Stimulated activated CD8-positive, alpha-beta memory T cell treated with anti-CD3 and anti-CD28 coated beads, Interleukin-4, amount 100 ng/mL, for 1 hour (primary cell): ENCODE measurements at places on chromosomes 3 and 15.

DNA sequence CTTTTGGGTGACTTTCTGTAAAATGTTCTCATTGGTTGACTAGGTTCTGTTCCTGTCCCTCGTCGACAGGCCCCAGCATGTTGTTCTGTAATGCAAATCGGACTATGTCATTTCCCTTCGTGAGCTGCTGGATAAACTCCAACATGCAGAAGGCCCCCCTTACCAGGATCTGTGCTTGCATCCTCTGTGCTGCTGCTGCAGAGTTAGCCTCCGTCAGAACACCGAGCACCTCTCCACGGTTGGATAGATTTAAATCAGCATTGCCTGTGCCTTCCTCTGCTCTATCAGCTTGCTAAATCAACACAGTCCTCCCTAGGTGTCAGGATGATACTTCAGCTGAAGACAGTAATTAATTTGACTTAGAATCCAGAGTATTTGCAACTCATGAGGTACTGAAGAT lies 12.7 kb upstream of the MINDY4B start:
- DNase-seq, result no peak

DNA sequence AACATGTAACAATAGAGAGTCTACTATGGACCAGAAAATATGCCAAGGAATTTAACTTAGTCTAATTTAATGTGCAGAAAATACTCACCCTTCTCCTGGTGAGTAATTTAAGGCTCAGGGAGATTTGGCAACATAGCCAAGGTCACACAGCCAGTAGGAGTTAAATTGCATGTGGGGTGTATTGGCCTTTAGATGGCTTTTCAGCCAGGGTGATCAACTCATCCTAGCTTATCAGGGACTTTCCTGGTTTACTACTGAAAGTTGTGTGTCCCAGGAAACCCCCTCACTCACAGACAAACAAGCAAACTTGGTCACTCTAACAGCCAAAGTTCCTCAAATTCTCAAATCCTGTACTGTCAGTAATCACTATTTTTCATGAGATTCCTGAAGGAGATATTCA lies 2.6 kb upstream of the SLC9A9 start:
- no peak for DNase-seq

GRCh38 chr15:23497710-23498111 lies 50.7 kb upstream of the GOLGA6L2 start:
- DNase-seq, result no peak

GRCh38 chr3:155745795-155746550 lies 1.1 kb upstream of the PLCH1 start:
- DNase-seq, result no peak

- DNase-seq, result no peak
Measured at GRCh38 chr15:92930054-92930621, 30.0 kb downstream of the CHD2 start.

GRCh38 chr3:3998140-3998922 lies 199.1 kb downstream of the LRRN1 start:
- DNase-seq, result no peak

- DNase-seq, result no peak
Measured at GRCh38 chr3:99962703-99963102, 145.0 kb downstream of the CMSS1 start.

DNA sequence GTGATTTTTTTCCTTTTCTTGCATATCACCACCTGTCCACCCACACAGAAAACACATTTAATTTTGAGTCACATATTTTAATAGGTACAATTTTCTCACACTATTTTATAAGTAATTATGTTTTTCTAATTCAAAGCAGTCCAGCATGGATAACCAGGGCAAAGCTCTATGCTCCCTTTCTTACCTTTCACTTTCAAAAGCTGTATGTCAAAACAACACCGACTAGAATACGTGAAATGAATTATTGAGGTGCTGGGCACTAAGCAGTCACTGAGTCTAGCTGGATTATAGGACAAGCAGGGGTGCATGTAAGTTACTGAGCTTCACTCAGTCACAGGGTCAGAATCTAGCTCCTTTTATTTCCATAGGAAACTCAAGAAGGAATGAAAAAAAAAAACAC lies 60.6 kb downstream of the LSAMP start:
- DNase-seq, result no peak

DNA sequence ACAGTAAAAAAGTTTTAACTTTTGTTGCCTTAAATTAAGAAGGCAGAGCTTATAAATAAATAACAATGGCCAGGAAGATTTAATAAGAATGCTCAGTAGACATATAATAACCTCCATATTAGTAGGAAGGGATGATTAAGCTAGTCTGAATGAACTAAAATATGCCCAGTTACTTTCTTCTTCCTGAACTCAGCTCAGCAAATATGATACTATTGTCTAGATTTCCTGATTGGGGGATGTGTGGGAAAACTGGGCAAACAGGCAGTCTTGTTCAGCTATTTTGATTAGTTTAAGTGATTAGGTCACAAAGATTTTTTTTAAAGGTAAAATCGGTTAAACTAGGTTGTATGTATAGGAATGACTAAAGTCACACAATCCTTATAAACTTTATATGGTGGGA lies 167.2 kb upstream of the SLC2A2 start:
- DNase-seq, result no peak

DNA sequence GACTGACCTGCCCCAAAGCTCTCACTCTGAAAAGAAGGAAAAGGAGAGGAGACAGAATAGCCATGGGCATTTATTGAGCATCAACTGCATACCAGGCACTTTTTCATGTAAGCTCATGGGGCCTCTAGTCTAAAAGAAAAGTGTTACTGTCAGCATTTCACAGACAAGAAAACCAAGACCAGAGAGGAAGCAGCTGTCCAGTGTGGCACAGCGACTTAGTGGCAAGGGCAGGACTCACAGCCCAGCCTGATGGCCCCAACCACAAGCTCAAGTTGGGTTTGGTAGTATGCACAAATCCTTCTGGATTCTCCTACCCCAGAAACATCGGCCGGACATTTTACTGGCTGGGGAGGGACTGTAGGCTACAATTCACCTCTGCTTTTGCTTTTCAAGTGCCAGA lies 5.8 kb downstream of the EFCC1 start:
- no peak for DNase-seq

GRCh38 chr3:15656342-15656741 lies 54.8 kb downstream of the BTD start:
- no peak for DNase-seq

GRCh38 chr15:74060251-74060650 lies 22.1 kb downstream of the GOLGA6A start:
- no peak for DNase-seq

DNA sequence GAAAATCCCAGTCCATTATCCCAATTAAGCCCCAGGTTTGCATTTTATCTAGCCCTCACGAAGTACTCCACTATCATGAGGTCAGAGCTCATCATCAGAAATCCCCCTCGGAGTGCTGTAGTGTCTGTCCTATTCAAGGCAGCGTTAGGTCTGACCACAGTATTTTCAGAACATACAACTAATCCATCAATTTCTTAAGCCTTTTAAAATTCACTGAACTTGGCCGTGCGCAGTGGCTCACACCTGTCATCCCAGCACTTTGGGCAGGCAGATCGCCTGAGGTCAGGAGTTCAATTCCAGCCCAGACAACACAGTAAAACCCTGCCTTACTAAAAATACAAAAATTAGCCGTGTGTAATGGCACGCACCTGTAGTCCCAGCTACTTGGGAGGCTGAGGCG lies 11.9 kb downstream of the VGLL4 start:
- DNase-seq, result no peak

DNA sequence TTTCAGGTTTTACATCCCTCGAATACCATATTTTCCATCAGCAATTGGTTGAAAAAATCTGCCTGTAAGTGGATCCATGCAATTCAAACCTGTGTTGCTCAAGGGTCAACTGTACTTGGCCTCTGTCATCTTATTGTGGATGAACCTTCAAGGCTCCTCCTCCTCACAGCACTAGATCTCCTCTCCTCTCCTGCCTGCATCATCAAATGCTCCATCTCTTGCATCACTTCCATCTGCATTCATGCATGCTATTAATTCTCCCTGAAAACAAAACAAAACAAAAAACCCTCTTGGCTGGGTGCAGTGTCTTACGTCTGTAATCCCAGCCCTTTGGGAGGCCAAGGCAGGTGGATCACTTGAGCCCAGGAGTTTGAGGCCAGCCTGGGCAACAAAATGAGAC lies 10.1 kb downstream of the BCL2L10 start:
- no peak for DNase-seq

GRCh38 chr3:14863333-14864100 lies 44.8 kb downstream of the FGD5 start:
- DNase-seq, result no peak

- no peak for DNase-seq
Measured at GRCh38 chr3:149019580-149019979, 28.2 kb downstream of the GYG1 start.

DNA sequence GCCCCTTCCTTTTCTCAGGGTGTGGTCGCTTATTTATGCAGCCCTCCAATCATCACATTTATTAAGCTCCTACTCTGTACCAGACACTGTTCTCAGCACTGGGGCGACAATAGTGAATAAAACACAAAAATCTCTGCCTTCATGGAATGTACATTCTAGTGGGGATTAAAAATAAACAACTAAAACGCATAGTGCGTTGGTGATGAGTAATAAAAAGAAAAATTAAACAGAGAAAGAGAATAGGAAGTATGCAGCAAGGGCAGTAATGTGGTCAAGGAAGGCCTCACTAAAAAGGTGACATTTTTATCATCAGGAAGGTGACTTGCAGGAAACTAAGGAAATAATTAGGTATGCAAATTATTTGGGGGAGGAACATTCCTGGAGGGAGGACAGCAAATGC lies 5.1 kb downstream of the SLC51B start:
- DNase-seq, result no peak

DNA sequence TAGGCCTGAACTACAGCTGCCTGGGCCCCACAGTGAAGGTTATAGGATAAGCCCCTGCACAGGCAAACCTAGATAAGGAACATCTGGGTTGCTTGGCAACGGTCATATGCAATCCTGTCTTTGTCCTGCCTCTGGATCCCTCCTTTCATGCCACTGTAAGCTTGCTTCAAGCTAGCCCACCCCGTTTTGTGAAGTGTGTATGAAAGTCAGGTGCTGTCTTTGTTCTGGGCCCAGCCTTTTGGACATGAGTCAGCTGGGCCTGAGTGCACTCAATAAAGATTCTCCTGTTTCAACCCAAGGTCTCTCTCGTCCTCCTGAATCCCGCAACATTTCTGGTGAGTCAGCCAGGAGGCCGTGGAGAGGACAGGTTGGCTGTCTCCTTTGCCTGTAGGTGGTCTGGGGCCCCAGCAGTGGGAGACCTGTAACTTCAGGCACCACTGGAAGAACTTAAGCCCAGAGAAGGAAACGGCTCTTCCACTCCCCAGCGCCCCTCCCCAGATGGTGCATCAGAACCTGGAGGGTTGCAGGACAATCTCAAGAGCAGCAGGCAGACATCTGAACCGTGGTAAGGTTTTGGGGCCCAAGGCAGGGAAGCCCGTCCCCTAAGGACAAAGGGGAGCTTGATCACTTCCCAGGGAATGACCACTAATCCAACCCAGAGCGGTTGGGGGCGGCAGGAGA lies 8.3 kb upstream of the SLC9C1 start:
- DNase-seq, result no peak

DNA sequence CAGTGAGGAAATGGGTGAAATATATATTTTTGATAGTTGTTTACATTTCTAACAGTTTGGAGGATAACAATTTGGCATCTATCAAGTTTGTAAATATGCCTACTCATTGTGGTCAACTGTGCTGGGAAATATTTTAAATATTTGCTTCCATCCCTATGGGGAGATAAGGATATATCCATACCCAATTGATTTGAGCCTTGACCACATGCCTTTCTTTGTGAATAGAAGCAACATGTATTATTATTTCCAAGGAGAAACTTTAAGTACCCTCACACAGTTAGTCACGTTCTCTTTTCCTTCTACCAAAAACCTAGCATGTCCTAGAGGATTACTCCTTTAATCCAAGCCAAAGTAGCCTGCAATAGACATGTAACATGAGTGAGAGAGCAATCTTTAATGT lies 245.4 kb upstream of the CBLB start:
- DNase-seq, result no peak

- DNase-seq, result no peak
Measured at GRCh38 chr15:50854601-50855490, 53.6 kb upstream of the AP4E1 start.

GRCh38 chr3:191340966-191341365 lies 10.6 kb upstream of the UTS2B start:
- no peak for DNase-seq

- no peak for DNase-seq
Measured at GRCh38 chr3:191119415-191120295, 79.4 kb upstream of the OSTN start.

DNA sequence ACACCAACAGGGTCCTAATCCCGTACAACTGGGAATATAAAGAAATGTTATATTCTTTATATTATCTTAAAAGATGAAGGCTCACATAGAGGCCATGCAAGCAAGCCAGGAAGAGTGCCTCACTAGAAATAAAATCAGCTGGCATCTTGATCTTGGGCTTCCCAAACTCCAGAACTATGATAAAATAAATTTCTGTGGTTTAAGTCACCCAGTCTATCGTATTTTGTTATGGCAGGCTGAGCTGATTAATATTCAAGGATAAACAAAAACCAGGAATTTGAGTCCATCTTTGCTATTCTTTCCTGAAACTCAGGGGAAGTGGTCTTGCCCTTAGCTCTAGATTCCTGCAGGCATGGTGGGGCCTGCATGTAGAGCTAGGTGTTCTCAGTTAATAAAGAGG lies 42.7 kb downstream of the ATOSA start:
- DNase-seq, result no peak

GRCh38 chr3:71078199-71078598 lies 505.3 kb downstream of the FOXP1 start:
- no peak for DNase-seq

GRCh38 chr15:75131269-75131643 lies 70.4 kb upstream of the C15orf39 start:
- DNase-seq, result no peak

DNA sequence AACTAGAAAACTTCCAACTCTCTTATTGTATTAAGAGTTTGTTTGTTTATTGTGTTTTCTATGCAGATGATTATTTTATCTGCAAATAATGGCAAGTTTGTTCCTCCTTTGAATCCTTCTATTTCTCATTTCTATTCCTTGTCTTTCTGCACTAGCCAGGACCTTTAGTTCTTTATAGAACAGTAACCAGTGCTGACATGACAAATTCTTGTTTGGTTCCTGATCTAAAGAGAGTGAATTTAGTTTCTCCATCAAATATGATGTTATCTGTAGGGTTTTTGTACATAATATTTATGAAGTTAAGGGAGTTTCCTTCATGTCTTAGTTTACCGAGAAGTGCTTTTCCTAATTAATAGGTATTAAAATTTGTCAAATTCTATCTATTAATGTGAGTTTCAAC lies 100.8 kb upstream of the STRIT1 start:
- DNase-seq, result no peak

GRCh38 chr3:187567021-187567420 lies 103.2 kb downstream of the SST start:
- no peak for DNase-seq

GRCh38 chr15:71219645-71220044 lies 104.4 kb downstream of the THSD4 start:
- no peak for DNase-seq

DNA sequence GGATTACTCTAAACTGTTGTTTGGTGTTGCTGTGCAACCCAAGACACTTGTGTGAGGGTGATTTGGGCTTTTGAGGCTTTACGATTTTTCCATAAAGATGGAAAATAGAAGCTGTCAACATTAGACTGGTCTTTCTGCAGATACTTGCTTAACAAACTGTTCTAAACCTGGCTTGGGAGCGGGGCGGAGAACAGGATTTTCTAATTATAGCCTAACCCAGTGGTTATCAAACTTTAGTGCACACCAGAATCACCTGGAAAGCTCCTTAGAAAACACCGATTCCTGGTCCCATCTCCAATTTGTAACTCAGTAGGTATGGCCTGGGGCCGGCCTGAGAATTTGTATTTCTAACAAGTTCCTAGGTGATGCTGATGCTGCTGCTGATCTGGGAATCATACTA lies 19.0 kb downstream of the GPR156 start:
- no peak for DNase-seq
